Naive thymus-derived CD8-positive, alpha-beta T cell (primary cell): ENCODE measurements at places on chromosomes 6 and 20.

DNA sequence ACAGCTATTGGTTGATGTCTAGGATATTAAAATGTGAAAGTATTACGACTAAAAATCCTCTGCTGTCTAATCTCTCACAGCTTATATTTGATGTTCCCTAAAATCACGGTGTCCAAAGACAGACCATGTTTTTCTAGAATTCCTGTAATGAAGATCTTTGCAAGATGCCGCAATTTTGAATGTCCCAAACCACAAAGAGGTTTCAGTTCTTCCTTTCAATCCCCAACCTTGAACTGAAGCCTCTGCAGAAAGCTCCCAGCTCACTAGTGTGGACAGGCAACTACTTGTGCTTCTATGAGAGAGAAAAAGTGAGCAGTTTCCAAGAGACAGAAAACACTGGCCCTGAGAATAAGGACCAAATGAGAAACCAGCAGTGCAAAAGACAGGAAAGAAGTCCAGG, 370.1 kb downstream of the FOXA2 start:
- no peak overlapping the region for H3K4me3 ChIP-seq
- H3K4me1 ChIP-seq, result no peaks in the 10 kb centered on the region
- no peak overlapping the region for H3K27ac ChIP-seq
- no peaks in the 10 kb centered on the region for H3K27me3 ChIP-seq
- H3K36me3 ChIP-seq, result no peaks in the 10 kb centered on the region
- no peak for DNase-seq

DNA sequence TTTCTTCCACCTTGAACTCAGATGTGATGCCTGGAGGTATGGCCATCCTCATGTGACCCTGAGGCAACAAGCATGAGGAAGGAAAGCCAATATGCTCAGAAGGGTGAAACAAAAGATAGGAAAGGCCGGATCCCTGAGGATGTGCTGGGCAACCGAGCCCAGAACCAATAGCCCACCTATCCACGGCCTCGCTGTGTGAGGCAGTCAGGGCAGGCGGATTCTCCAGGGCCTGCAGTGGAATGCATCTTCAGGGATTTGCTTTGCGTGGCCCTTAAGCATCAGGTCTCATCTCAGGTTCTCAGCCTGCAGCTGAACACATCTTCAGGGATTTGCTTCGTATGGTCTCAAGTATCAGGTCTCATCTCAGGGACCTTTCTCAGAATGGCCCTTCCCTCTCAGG, 139.8 kb downstream of the ANKRD60 start:
- H3K4me1 ChIP-seq, result no peaks in the 10 kb centered on the region
- H3K4me3 ChIP-seq, result no peak overlapping the region
- no peak overlapping the region for H3K27ac ChIP-seq
- H3K36me3 ChIP-seq, result no peaks in the 10 kb centered on the region
- DNase-seq, result no peak

- H3K4me1 ChIP-seq, result peaks cover 32% of the 10 kb centered on the region
- H3K27ac ChIP-seq, result no peak overlapping the region
- H3K36me3 ChIP-seq, result no peaks in the 10 kb centered on the region
- DNase-seq, result no peak
- H3K4me3 ChIP-seq, result no peak overlapping the region
- peaks cover 4% of the 10 kb centered on the region for H3K27me3 ChIP-seq
Measured at GRCh38 chr6:155317186-155317585, 2.9 kb upstream of the TFB1M start.

- no peak for DNase-seq
- H3K27ac ChIP-seq, result no peak overlapping the region
- no peaks in the 10 kb centered on the region for H3K4me1 ChIP-seq
- peaks cover 63% of the 10 kb centered on the region for H3K27me3 ChIP-seq
- H3K36me3 ChIP-seq, result peaks cover 7% of the 10 kb centered on the region
Measured at GRCh38 chr6:39530201-39530759, 194.9 kb downstream of the KIF6 start.

DNA sequence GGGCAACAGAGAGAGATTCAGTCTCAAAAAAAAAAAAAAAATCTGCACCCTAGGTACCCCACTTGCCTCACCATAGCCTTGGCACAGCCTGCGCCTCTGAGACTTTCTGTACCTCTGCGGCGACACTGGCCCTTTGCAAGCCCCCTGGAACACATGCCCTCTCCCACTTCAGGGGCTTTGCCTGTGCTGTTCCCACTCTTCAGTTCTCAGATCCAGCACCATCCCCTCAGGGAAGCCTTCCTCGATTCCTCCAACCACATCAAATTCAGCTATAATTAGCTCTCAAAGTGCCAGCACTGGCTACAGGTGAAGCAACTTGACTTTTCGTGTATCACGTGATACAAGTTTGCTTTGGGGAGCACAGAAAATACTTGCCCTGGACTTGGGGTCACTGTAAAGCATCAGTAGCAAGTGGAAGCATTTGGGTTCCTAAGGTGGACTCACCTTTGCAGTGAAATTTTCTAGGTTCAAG, 2.1 kb upstream of the UBE2V1 start:
- DNase-seq, result no peak
- H3K27me3 ChIP-seq, result no peaks in the 10 kb centered on the region
- H3K27ac ChIP-seq, result peak overlapping the region; percentile 94
- H3K36me3 ChIP-seq, result no peaks in the 10 kb centered on the region
- H3K4me1 ChIP-seq, result peaks cover 61% of the 10 kb centered on the region

- H3K36me3 ChIP-seq, result no peaks in the 10 kb centered on the region
- no peak for DNase-seq
- H3K27me3 ChIP-seq, result no peaks in the 10 kb centered on the region
- no peaks in the 10 kb centered on the region for H3K4me1 ChIP-seq
- no peak overlapping the region for H3K4me3 ChIP-seq
Measured at GRCh38 chr6:78089531-78089930, 436.7 kb downstream of the MEI4 start.

GRCh38 chr6:138222901-138223546, 4.7 kb upstream of the PBOV1 start:
- peaks cover 19% of the 10 kb centered on the region for H3K27me3 ChIP-seq
- no peak overlapping the region for H3K4me3 ChIP-seq
- no peaks in the 10 kb centered on the region for H3K36me3 ChIP-seq
- DNase-seq, result no peak
- no peaks in the 10 kb centered on the region for H3K4me1 ChIP-seq

DNA sequence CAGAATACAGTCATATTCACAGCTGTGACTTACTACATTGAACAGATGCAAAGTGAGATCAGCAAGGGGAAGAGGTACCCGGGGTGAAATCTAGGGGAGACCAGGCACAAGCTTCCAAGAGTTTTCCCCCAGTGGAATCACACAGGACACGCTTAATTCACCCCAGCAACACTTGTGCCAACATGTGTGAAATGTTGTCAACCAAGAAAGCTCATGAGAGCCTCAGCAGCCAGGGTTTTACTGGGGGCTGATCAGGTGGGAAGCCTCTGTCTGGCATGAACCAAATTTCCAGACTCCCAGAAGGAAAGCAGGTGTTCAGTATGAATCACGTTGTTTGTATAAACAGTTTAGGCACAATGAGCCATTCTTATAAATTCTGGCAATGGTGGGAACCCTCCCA, 6.9 kb upstream of the RTF2 start:
- peaks cover 27% of the 10 kb centered on the region for H3K4me1 ChIP-seq
- H3K27ac ChIP-seq, result peak overlapping the region; percentile 94
- H3K4me3 ChIP-seq, result no peak overlapping the region
- no peaks in the 10 kb centered on the region for H3K27me3 ChIP-seq
- peaks cover 31% of the 10 kb centered on the region for H3K36me3 ChIP-seq

GRCh38 chr6:106098383-106099234, 12.5 kb downstream of the PRDM1 start:
- no peaks in the 10 kb centered on the region for H3K27me3 ChIP-seq
- H3K4me3 ChIP-seq, result peak overlapping the region; percentile 91
- DNase-seq, result peak; percentile 23
- peaks cover 64% of the 10 kb centered on the region for H3K4me1 ChIP-seq

DNA sequence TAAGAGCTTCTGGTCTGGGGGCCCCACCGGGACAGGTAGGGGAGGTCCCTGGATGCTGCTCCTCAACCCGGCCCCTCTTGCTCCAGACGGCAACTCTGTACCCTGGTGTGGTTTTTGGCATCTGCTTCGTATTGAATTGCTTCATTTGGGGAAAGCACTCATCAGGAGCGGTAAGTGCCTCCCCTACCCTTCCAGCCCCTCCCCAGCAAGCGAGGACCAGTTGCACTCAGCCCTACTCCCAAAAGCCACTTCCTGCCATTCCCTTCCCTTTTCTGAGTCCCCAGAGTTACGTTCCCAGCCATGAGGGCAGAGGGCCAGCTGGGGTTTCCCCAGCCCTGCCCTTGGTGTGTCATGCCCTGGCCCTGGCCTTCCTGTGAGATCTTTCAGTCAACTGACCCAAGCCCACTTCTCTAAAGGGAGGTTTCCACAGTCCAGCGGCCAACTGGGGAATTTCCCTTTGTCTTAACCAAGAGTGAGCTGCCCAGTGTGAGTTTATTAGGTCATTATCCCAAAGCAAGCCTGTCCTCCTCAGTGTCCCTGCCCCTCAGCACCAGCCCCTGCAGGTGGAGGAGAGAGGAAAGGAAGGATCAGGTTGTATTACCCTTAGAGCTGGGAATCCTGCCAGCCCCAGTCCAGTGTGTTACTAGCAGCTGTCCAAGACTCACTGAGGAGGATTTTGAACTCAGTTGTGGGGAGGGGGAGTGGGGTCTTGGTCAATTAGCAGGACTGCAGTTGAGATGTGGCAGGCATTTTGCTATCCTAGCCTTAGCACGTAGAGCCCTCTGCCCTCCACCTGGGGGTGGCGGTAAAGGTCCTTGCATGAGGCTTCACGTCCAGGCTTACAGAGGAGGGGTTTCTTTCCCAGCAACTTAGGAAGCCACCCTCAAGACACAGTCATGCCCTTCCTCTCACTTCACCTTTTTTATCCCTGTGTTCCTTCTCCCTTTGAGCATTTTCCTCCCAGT, 45.8 kb downstream of the TM9SF4 start:
- peaks cover 88% of the 10 kb centered on the region for H3K36me3 ChIP-seq
- no peak for DNase-seq
- no peak overlapping the region for H3K27ac ChIP-seq
- peaks cover 2% of the 10 kb centered on the region for H3K4me1 ChIP-seq
- H3K4me3 ChIP-seq, result no peak overlapping the region

DNA sequence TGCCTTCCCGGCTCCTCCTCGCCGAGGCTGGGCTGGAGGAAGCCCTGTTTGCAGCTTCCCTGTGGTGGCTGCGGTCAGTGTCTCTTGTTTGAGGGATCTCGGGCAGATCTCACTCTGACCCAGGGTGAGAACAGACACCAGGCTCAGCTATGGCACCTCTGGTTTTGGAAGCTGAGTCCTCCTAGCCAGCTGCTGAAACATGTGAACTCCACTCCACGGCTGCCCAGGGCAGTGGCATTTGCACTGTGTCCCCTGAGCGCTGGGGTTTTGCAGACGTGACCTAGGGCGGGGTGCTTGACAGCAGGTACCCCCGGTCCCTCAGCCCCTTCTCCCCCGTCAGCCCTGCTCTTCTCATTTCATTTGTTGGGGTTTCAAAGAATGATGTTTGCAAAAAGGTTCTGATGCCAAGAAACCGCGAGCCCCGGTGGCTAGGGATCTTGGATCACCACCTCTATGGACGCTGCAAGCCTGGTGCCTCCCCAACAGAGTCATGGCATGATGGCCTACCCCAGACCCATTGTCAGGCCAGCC, 55.0 kb upstream of the DACT2 start:
- H3K36me3 ChIP-seq, result no peaks in the 10 kb centered on the region
- no peaks in the 10 kb centered on the region for H3K27me3 ChIP-seq
- no peak overlapping the region for H3K27ac ChIP-seq
- no peak overlapping the region for H3K4me3 ChIP-seq

DNA sequence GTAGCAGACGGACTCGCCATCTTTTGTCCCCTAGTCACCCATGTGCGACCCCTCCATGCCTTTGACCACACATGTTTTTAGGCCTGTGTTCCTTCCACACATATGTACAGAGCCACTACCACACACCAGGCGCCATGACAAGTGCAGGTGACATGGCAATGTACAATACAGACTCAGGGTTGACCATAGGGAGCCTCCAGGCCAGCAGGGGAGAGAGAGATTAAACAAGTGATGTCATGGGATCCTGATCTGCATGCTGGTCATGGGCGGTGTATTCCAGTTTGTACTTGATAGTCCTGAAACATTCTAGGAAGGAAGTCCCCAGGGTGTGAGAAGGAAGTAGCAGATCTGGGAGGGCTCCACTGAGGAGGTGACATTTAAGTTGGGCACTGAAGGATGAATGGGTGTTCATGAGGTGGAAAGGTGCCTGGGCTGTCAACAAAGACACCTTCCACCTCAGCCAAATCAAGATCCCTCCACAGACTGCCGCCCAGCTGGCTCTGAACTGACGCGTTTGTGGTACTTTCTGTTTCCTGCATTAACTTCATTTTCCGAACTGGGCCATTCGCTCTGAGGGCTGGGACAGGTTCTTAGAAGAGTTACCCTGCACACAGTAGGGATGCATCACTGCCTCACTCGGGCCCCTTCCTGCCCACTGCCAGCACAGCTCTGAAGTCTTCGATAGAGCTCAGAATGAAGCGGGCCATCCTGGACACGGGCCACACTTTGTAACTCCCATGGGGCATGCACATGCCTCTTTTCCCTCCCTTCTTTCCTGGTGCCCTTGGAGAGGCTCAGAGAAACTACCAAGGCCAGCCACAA, 94.0 kb downstream of the NOL4L start:
- DNase-seq, result no peak
- peaks cover 32% of the 10 kb centered on the region for H3K4me1 ChIP-seq
- H3K27me3 ChIP-seq, result no peaks in the 10 kb centered on the region
- no peak overlapping the region for H3K4me3 ChIP-seq

DNA sequence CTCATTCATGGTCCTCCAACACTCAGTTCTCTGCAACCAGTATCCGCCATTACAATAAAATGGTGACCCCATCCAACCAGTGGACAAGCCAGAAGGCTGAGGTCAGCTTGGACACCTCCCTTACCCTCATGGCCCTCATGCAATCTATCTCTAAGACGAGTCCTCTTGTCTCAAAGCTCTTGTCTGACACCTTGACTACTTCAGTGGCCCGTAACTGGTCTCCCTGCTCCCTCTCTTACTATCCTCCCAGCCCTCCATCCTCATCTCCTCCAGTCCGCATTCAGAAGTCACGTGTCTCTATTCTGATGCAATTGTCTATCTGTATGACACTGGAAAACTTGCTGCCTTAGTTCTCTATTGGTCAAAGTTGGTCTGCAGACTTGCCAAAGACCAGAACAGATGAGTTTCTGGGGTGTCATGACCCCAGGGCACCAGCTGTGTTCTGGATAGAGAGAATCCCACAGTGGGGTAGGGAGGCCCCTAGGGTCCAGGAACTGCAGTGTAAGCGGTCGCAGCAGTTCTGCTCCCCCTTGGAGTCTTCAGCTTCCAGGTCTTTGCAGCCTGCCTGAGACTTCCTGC, 59.6 kb upstream of the RNF24 start:
- no peaks in the 10 kb centered on the region for H3K4me1 ChIP-seq
- no peak for DNase-seq
- no peak overlapping the region for H3K4me3 ChIP-seq
- no peaks in the 10 kb centered on the region for H3K27me3 ChIP-seq
- no peaks in the 10 kb centered on the region for H3K36me3 ChIP-seq
